ENCODE measurements at places on chromosomes 12 and 14. TPM values are rescaled to one million over a fixed set of nuclear protein-coding genes. Genes with fewer than 3 reads are reported as not detected.

DNA sequence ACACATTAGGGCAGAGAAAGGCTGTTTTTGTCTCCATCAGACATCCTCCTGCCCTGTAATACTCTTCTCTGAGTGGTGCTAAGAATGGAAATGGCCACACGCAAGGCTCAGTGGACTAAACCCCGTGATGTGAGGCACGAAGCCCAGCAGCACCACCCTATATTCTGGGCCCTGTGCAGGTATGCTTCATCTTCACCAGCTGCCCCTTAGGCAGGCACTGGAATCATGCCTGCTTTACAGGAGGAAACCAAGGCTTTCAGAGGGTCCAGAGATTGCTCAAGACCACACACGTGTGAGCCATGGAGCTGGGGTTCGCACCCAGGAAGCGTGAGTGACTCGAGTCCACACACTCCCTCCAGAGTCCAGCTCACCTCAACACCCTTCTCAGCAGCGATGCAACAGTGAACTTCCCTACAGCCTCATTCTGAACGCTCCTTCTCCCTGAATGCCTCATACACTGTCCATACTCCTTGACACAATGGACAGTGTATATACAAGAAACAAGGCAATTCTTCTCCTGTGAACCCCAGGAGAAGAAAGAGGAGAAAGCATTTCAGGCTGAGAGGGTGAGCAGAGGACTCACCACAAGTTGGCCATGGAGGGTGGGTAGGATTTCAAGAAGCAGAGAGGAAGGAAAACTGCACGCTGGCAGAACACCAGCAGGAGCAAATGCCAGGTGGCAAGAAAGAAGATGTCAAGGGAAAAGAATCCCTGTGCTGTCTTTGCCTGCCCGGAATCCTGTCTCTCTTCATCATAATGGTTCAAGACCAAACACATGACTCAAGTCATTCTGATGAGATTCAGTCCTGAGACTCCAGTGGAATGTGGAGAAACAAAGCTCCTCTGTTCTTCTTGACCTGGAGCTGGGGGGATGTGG lies 39.1 kb downstream of the NT5DC3 start:
- no peaks in the 10 kb centered on the region for H3K27me3 ChIP-seq
- H3K4me3 ChIP-seq, result no peak overlapping the region
- DNase-seq, result no peak
- H3K27ac ChIP-seq, result no peak overlapping the region
- H3K4me1 ChIP-seq, result peaks cover 21% of the 10 kb centered on the region

DNA sequence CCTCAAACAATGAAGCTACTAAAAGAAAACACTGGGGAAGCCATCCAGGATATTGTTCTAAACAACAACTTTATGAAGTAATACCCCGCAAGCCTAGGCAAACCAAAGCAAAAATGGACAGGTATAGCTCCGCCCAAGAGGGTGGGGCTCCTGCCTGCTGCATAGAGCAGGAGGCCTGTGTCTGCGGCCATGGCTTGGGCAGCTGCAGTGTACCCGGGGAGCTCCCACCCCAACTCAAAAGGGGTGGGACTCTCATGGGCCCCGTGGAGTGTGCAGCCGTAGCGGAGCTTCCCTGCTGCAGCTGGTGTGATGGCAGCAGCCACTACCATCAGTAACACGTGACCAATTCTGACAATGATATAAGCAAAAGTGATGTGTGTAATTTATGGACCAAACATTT lies 264.2 kb upstream of the KITLG start:
- no peak for DNase-seq
- H3K36me3 ChIP-seq, result no peaks in the 10 kb centered on the region
- H3K4me1 ChIP-seq, result no peaks in the 10 kb centered on the region
- no peaks in the 10 kb centered on the region for H3K27me3 ChIP-seq
- no peak overlapping the region for H3K4me3 ChIP-seq
- no peak overlapping the region for H3K27ac ChIP-seq

GRCh38 chr14:55638665-55639064 lies 58.7 kb downstream of the KTN1 start:
- peaks cover 100% of the 10 kb centered on the region for H3K36me3 ChIP-seq
- no peak overlapping the region for H3K4me3 ChIP-seq
- H3K27me3 ChIP-seq, result no peaks in the 10 kb centered on the region
- DNase-seq, result no peak

DNA sequence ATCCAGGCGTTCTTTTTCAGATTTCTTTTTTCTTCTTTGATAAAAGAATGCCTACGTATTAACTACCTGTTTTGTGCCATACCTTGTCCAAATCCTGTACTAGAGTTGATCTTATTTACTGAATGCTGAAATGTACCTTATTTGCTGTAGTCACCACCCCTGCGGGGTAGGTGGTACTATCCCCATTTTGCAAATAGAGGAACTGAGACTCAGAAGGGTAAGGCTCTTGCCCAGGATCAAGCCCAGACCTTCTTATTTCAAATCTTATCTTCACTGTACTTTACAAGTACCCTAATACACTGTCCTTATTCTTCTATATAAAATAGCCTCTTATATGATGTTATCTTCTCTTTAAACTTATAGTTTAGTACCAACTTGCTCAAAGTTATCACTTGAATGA lies 206.5 kb downstream of the SLC41A2 start:
- H3K36me3 ChIP-seq, result no peaks in the 10 kb centered on the region
- H3K4me3 ChIP-seq, result no peak overlapping the region
- no peak overlapping the region for H3K27ac ChIP-seq
- H3K27me3 ChIP-seq, result no peaks in the 10 kb centered on the region
- no peaks in the 10 kb centered on the region for H3K4me1 ChIP-seq
- no peak for DNase-seq

DNA sequence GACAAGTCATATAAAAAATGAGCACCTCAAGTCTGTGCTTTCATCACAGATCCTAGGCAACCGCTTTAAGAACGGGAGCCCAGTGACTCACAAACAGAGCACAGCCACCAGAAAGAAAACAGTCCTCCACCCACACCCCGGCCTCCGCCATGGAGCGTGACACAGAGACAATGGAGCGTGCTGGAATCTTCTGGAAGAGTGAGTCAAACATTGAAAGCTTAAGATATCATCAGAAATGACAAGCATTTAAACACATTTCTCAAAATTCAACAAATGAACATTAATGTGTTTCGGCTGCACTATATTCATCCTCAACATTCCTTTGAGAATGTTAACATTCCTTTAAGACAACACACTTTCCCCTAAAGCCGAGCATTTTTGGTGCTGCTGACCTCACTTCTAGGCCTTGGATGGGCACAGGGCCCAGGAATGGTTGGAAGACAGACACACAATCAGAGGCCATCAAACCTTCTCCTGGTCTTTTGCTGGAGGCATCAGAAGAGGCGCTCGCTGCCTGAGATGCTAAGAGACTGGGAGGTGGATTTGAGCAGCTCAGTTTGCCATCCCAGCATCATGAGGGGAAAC lies 23.6 kb upstream of the TMEM132D start:
- H3K27me3 ChIP-seq, result no peaks in the 10 kb centered on the region
- H3K4me3 ChIP-seq, result no peak overlapping the region
- H3K4me1 ChIP-seq, result no peaks in the 10 kb centered on the region
- H3K27ac ChIP-seq, result no peak overlapping the region

DNA sequence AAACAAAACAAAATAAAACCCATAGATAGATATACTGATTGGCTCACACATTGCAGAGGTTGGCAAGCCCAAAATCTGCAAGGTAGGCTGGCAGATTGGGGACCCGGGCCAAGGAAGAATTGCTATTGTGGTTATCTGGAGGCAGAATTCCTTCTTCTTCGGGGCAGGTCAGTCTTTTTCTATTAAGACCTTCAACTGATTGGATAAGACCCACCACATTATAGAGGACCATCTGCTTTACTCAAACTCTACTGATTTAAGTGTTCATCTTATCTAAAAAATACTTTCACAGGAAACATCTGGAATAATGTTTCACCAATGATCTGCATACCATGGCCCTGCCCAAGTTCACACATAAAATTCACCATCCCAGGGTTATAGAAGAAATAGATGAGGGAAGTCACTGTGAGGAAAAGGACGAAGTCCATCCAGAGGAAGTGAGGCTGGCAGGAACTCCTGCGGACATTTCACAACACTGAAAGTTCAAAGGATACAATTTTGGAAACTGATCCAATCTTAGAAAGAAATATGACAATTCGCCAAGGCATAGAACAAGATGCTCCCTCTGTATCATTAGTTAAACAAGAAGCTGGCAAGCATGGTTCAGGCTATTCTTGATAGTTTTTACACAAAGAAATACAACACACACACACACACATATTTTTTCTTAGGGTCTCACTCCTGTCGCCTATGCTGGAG lies 127.6 kb upstream of the MED13L start:
- H3K36me3 ChIP-seq, result no peaks in the 10 kb centered on the region
- H3K4me1 ChIP-seq, result peaks cover 36% of the 10 kb centered on the region
- no peak overlapping the region for H3K4me3 ChIP-seq
- no peaks in the 10 kb centered on the region for H3K27me3 ChIP-seq
- H3K27ac ChIP-seq, result no peak overlapping the region

Gene ACOT6
- total RNA-seq, result not detected

Gene CELA1
- 1.2 TPM for total RNA-seq

Gene LRTM2
- total RNA-seq, result not detected

Gene OR6C2
- not detected for total RNA-seq

Gene OR4K15
- not detected for total RNA-seq
